Activated CD8-positive, alpha-beta memory T cell treated with anti-CD3 and anti-CD28 coated beads for 1 hour (primary cell): ENCODE measurements at places on chromosomes 3 and 15.

GRCh38 chr3:9064850-9065249, 101.6 kb upstream of the RAD18 start:
- no peak for DNase-seq

DNA sequence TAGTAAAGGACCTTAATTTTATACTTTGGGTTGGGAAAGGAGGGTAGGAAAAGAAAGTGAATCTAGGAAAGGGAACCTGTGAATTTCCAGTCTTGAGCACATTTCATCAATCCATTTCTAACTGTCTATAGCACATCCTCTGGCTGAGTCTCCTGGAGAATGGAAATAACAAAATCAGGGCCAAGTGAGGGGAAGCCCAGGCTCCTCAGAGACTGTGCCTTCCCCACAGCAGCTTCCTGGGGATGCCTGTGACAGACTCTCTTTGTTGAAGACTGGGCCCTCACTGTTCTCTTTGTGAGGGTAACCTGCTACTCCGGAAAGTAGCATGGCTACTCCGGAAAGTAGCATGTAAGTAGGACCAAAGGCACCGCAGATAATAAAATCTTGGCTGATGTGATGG, 22.6 kb upstream of the CSPG5 start:
- DNase-seq = no peak

DNA sequence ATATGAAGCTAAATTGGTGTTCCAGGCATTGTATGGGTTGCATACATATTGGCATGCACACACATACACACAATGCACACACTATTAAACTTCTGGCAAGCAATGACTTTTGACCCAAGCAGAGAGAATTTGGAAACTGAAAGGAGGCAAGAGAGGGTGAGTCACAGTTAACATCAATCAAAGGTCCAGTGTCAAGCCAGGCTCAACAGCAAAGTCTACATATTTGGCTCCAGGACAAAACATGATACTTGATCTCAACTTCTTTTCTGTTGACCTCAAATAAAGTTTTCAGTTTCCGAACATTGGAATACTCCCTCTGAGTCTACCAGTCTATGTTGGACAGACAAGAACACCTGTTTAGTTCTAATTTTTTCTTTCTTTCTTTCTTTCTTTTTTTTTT, 28.3 kb downstream of the IL12A start:
- DNase-seq = no peak

- no peak for DNase-seq
These were observed 305.0 kb downstream of the NLGN1 start for GRCh38 chr3:173702561-173702960.

DNA sequence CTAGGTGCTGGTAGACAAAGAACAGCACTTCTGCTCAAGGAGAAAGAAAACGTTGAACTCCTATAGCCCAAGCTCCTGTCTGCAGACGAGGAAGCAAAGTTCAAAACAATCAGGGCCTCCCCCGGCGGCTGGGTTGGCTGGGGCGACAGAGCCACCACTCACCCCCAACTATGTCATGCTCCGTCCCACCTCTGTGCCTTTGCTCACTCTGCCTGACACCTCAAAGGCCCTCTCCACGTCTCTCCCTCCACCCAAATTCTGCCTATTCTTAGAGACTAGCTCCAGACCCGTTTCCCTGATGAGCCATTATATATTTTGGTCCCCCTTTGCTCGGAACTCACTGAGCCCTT, 304.3 kb downstream of the TLE3 start:
- no peak for DNase-seq

DNA sequence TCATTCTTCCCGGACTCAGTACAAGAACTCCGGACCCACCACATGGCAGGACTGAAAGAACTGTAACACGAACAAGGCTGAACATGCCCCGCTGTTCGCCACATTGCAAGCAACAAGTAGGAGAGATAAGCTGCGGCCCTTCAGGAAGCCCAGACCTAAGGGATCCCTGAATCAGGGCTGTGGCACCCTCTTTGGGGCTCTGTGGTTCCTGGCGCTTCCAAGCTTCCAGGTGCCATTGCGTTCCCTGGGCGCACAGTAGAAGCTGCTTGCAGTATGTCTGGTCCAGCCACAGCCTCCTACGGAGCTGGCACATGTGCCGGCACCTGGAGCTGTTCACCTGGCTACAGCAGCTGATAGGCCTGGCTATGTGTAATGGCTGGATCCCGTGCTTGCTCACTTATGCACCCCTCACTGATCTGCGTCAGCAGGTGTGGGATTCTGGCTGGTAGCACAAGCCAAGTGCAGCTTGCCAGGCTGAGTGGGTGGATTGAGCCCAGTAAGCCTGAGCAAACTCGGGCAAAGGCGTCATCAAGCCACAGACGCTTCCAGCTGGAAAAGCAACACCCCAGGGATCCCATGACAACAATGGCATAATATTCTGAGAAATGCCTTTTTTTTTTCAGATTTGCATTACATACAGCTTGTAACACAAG, 748.6 kb upstream of the GBE1 start:
- no peak for DNase-seq

GRCh38 chr3:189235214-189235613, 63.4 kb downstream of the TPRG1 start:
- no peak for DNase-seq

DNA sequence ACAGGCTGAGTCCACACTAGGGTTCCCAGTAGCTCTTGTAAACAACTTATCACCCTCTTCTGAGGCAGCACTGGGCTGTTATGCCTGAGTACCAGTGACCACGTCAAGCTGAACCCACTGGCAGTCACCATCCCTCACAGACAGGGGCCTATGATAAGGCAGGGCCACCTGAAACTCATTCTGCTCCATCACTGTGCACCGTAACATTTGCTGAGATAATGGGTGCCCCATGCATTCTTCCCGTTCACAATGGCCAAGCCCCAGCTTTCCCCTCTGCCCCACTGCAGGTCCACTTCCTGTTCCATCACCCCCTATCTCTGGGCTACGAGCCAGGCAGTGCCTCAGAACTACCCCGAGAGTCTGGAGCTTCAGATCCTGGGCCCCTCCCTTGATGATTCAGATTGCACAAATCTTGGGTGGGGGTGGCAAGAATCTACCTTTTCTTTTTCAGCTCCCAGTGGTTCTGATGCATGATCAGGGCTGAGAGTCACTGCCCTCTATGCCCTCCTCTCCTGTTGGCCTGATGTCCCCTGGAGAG, 158.0 kb downstream of the RAB11A start:
- no peak for DNase-seq

DNA sequence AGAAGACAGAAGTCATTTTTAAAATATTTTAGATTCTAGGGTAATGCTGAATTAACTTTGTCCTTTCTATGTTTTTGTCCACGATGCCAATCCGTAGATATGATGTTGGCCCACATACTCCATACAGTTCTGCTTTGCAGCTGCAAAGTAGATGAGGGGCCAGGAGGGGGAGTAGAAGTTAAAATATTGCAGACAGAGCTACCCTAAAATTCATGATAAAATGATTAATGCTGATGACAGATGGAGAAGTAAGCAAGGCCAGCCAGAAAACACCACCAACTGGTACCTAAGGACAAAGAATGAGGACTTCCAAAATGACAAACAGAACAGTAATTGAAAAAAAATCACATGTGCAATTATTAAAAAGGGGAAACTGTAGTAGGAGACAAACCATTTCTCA, 756.6 kb upstream of the ARPP21 start:
- DNase-seq = no peak

DNA sequence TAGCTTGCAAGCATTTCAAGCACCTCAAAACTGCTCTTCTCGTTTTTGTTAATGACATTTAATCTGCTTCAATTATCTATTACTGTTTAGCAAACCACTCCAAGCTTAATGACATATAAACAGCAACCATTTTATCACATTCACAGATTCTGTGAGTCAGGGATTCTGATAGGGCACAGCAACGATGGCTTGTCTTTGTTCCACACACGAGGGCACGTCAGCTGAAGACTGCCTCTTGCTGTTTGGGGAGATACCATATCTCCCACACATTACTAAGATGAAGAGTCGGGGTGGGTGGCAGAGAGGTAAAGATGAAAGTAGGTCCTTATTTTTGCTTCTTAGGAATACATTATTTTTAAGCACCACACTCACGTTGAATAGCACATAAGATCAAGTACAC, 19.3 kb downstream of the CPOX start:
- DNase-seq = no peak

GRCh38 chr3:23675010-23675409, 130.7 kb upstream of the UBE2E1 start:
- DNase-seq = no peak

DNA sequence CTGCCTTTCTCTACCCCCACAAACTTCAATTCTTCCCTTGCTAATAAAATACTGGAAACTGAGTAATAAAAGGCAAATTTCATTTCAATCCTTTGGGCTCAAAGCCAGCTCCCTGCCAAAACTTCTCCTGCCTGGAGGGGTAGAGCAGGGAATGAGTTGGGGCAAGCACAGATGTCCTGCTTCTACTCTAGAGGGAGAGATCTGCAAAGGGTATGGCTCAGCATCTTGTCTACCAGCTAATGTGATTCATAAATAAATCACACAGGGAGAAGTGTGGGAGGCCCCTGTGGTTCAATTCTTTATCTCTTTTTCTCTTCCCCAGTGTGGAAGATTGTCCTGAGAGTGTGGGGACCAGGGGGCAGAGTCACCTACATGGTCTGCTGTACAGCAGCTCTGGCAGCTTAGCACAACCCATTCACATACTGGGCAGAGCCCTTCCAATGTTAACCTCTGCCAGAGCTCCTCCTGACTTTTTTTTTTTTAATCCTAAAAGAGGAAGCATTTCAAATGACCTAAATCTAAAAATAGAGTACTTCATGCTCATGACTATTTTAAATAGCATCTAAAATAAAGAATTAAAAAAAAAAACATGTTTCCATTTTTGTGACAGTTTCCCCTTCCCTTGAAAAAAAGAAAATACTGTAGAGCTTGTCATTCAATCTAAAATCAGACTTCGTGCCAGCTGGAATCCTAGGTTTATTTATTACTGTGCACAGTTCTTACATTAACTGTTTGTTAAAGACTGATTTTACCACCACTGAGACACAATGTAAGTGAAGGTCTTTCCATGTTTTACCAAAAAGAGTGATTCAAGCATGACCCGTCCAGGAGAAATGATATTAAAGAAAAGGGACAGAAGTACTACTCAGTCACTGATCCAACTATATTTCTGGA, 1083.7 kb upstream of the CFAP20DC start:
- DNase-seq = no peak

DNA sequence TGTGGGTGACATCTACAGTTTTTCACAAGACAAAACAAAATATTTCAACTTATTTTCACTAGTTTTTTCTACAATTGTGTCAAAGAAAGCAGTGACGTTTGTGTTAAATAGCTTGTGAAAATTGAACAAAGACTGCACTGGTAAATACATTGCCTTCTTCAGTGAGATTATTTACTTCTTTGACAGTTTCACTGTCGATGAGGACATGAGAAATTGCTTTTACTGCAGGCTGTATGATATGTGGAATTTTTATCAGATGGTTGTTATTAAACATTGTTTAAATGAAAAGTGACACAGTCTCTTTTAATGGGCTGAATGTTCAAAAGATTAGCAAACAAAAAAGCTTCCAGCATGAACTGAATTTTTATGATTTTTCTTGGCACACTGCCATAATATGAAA, 773.9 kb upstream of the CADM2 start:
- no peak for DNase-seq

DNA sequence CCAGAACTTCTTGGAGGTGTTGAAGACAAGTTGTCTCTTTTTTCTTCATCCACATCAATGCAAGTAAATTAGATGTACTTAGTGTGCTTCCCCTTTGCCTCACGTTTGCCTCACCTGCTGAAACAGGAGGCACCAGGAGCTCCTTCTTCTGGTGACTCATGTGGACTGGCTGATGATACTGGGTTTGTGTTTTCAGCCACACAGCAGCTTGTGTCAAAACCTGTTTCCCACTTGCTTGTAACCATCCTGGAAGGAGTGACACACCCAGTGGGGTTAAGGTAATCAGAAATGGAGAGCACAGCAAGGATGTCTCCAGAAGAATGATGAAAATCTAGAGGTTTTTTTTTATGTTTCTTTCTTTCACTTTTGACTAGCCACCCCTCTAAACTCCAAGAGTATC, 143.3 kb upstream of the RBMS3 start:
- DNase-seq = no peak

- DNase-seq = no peak
These were observed 25.9 kb downstream of the SERP1 start for GRCh38 chr3:150520408-150520807.
